ENCODE measurements at places on chromosomes 12 and 14. TPM values are rescaled to one million over a fixed set of nuclear protein-coding genes. Genes with fewer than 3 reads are reported as not detected.

DNA sequence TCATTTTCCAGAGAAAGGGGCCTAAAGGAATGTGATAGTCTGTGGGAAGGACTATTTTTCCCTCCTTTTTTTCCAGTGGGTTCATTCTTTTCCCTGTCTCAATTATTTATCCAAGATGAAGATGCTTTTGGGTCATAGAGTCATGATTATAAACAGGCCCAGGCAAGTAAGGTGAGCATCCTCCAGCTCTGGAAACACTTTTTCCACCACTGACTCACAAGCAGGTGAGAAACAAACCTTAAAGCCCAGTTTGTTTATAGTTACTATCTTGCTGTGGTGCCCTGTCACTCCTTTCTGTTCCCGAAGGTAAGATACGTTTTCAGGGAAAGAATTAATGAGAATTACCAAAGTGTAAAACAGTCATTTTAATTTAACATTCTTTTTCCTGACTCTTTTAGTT lies 107.7 kb upstream of the IFNG-AS1 start:
- no peak for DNase-seq

GRCh38 chr12:109716512-109717389 lies 3.1 kb downstream of the FAM222A start:
- no peak for DNase-seq

DNA sequence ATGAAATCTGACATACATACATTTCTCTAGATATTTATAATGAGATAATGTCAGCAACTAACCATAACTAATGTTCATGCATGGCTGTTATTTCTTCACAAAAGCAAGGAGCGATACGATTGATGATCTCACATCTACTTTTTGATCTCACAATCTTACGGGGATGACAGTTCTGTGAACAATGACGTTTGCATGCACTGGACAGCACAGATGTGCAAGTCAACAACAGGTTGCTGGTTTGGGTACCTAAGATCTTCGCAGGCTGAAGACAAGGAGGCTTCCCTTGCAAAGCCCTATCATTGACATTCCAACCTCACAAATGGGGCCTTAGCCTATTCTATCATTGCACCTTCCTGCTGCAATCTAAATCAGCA lies 53.6 kb downstream of the C12orf42 start:
- no peak for DNase-seq

GRCh38 chr12:109737631-109738030 lies 24.0 kb downstream of the FAM222A start:
- no peak for DNase-seq

- DNase-seq: no peak
These were observed 243.5 kb downstream of the BCL11B start for GRCh38 chr14:99028521-99028920.

DNA sequence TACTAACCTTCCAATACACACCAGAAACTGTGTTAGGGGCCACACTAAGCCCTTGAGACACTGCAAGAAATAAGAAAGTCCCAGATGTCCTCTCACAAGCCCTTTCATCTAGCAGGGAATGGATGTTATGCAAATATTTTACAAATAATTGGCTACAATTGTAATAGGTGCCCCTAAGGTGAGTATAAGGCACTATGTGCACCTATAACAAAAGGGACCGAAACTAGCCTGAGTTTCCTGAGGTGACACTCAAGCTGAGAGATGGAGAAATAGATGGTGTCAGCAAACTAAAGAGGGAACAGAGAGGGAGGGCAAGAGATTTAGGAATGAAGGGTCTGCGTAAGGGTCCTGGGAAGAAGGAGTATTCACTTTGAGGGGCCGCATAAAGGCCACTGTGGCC lies 212.6 kb downstream of the TTC8 start:
- DNase-seq: no peak

- DNase-seq: no peak
These were observed 87.4 kb downstream of the NAV3 start for GRCh38 chr12:77918046-77918445.

DNA sequence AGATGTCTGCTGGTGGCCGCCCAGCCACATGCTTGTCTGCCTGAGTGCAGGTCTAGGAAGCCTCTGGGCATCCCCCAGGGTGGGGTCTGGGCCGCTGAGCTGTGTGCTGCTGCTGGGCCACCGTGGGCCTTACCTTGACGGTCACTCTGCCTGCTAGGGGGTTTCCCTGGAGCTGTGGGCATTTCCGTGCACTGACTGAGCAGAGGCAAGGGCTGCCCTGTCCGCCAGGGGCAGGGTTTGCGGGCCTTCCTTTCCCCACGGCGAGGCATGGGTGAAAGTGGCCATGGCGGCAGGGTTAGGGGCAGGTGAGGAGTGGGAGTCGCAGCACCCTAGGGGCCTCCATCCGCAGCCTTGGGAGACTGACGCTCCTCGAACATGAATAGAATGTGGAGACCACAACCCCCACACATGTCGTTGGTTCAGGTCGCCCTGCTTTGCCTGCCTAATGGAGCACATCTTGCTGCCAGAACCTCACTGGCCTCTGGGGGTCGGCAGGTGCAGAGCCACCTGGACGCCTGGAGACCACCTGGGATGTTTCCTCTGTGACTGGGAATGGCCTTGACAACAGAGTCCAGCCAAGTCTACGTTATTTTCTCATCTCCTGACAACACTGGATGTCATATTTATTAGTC lies 2.5 kb downstream of the ZBTB42 start:
- no peak for DNase-seq

Gene ZDHHC22
- not detected for total RNA-seq

Measured in epithelial cell of proximal tubule (primary cell).